ENCODE measurements at places on chromosomes 1 and 21.

DNA sequence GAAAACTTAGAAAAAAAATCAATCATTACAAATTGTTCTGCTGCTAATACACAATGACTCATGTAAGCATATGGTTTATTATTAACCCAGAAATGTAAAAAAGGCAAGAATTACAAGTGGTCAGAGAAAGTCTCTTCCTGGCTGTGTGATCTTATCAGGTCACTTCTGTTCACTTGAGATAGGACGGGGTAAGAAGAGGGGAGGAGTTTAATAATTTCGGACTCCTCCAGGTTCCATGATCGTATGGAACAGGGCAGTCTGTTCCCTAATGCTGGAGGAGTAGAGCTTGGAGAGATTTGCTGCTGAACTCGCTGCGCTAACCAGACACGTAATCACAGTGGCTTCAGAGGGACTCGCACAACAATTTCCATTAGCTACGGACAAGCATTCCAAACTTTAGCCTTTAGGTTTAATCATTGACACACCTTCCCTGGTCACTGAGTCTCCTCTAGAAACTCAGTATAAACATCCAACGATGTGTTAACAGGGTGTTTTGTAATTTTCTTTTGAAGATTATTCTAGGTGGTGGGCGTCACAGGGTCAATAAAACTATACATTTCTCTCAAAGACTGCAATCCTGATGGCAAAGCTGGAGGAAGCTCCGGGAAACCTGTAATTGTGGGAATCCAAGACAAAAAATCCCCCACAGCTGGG is 1.3 kb downstream of the CRYZ start:
- peak; percentile 30 for DNase-seq

- no peak for DNase-seq
Observed at GRCh38 chr1:6185635-6186382, 5.7 kb upstream of the CHD5 start.

DNA sequence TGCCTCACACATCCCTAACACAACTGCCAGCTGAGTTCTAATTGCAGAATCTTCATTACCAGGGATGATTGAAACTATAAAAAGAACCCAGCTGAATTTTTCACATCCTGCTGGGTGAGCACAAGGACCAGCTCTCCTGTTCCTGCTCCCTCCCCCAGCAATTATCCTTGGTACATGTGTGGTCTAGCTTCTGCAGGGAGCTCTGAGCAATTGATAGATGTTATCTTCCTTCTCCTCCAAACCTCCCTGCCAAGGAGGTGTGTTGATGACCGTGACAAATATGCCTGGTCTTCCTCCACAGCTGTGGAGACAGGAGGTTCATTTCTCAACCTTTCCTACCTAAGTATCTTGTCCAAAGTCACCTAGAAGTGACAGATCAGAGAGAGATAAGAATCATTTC is 65.3 kb upstream of the MAN1A2 start:
- DNase-seq = no peak

DNA sequence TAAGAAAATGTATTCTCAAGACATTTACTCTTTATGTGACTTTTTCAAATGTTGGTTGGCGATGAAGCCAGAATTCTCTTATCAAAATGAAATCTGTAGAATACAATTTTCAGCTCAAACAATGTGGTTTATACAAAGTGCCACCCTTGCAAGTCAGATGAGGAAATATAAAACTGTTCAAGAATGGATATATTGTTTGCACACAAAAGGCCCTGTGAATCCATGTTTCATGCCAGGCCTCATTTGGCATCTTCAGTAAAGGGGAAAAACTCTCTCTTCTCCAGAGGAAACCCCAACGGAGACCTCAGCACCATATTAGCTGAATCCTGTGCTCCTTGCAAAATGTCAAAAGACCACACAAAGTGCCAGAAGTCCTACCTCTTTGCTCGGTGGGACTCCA is 310.4 kb downstream of the RRAGC start:
- DNase-seq = no peak

- no peak for DNase-seq
Observed at GRCh38 chr1:194296201-194296600, 1109.8 kb upstream of the B3GALT2 start.

DNA sequence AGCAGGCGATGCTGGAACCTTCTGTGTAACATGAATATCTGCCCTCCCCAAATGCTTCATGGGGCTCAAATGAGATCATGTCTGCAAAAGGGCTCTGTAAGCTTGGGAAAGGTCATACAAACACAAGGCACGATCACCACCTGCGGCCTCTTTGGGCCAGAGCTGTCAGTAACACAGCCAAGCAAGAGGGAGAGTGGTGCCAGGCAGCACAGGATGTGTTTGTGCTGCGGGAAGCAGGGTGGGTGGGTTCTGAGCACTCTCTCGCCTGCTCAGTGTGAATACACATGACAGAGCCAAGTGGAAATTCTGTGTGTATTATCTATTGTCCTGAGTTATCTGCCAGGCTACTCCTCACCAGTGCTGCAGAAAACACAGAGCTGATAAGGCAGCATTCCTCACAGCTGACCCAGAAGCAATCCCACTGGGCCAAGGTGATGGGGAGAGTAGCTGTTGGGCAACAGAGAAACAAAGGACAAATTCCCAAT is 101.2 kb downstream of the LAMC2 start:
- no peak for DNase-seq

DNA sequence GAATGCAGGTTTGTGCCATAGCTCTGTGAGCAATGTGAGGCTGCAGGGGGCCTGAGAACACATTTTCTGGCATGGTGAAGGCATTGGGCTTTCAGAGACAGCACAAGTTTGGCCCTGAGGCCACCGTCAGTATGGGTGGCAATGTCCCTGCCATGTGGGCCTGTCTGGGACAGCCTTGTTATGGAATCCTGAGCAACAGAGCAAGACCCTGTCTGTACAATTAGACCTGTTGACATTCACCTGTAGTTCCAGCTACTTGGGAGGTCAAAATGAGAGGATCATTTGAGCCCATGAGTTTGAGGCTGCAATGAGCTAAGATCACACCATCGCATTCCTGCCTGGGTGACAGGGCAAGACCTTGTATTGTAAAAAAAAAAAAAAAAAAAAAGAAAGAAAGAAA is 35.6 kb downstream of the PRDM15 start:
- DNase-seq = no peak

- DNase-seq = no peak
Observed at GRCh38 chr1:1215080-1215676, 1.2 kb upstream of the TNFRSF4 start.

DNA sequence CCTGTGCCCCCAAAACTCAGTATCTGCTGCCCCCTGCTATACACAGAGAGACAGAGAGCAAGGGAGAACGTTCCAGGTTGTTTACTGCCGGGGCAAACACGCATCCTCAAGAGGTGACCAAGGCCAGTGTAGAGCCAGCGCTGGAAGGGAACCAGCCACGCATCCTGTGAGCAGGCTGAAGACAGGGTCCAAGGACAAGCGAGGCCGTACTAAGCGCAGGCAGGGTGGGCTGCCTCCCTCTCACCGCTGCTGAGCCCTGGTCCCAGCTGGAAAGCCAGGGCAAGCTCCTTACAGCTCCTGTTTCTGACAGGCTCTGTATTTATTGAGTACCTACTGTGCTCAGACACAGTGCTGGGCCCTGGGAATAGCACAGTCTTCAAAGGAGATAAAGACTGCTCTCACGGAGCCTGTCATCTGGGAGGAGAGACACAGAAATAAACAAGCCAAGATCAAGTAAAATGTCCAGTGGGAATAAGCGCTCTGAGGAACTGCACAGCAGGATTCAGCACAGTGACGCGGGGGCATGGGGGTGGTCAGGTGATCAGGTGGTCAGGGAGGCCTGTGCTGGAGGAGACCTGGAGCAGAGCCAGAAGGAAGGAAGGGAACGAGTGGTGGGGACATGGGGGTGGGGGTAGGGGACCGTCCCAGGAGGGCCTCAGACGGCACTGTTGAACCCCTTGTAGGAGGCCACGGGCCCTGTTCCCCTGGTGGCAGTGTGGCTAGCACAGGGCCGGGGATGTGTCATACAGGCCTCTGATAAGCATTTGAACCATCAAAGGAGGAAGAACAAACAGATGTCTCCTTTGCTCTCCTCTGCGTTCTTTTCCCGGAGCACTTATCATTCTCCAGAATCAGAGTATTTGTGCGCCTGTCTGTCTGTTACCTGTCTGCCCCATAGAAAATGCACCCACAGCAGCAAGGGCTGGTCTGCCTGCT is 37.8 kb upstream of the EFHD2 start:
- no peak for DNase-seq

DNA sequence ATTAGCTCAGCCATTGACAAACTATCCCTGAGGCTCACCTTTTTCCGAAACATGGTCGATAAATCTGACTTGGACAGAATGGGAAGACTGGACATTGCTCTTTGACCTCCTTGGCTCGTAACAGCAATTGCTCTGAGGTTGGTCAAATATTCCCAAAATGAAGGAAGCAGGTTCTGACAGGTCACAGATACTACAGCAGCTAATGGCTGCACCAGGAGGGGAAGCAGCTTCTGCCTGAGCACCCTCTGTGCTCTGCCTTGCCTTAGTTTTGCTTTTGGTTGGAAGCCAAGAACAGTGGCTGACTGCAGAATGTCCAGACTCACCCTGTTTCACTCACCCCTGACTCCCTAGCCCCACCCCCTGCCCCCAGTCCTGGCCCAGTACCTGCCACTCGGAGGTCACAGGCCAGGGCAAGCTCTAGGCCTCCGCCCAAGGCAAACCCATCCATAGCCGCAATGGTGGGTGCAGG is 15.4 kb downstream of the ECHDC2 start:
- no peak for DNase-seq

DNA sequence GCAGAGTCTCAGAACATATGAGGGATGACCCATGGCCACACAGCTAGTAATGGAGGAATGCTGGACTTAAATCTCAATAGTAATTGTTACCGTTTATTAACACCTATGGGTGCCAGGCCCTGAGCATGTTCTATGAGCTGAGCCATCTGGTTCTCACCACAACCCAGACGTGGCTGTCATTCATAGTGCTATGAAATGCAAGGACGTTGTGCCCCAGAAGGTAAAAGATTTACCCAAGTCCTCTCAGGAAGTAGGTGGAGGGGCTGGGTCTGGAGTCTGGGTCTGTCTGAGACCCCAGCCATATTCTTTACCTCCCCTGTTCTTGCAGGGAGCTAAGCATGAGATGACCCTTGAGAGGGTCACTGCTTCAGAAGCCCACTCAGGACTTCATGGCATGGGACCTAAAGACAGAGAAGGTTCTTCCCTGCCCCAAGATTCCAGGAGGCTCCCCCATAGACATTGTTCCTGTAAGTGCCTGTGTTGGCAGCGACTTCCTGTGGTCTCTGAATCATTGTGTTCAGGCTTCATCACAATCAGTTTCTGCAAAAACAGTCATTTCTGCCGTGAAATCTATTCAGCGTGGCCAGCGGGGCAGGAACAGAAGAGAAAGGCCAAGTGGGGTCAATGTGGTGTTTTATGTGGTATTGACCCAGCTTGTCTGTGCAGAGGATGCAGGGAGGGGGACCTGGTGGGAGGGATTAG is 475.4 kb downstream of the PTPRU start:
- DNase-seq = peak; percentile 29

GRCh38 chr1:60419023-60419422 is 345.5 kb upstream of the C1orf87 start:
- no peak for DNase-seq

- DNase-seq = no peak
Observed at GRCh38 chr1:195574511-195574910, 1033.7 kb downstream of the KCNT2 start.

- DNase-seq = no peak
Observed at GRCh38 chr1:93672069-93672468, 9.6 kb downstream of the BCAR3 start.

GRCh38 chr1:2368053-2368744 is 23.2 kb downstream of the MORN1 start:
- DNase-seq = no peak

DNA sequence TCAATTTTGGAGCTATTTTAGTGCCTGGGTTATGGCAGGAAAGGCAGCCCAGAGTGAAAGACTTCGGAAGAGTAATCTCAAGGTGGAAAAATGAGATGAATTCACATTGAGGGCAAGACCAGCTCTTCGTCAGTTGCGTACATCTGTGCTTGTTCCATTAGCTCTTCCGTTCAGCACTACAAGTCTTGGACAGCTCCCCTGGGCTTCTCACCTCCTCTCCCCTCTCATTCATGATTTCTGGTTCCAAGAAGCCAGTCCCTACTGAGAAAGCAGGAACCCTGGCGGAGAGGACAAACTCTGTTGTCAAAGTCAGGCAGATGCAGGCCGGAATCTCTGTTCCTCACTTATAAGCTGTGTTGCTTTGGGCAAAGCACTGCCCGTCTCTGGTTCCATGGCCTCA is 76.5 kb downstream of the ACTL8 start:
- DNase-seq = peak; percentile 20

DNA sequence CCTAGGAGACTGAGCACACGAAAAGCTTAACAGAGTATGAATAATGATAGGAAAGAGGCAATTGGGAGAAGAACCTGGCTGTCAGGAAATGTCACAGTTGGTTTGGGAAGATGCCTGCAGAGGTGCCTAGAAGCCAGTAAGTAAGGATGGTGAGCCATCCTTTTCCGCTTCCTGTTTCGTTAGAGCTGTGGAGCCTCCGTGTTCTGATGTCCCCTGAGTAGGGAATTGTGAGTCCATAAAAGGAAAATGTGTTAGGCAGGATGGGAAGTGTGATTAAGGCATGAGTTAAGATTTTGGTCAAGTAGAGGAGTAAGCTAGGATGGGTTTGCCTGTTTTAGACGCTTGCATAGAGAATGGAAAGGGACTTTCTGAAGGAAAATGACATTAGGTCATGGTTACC is 9.0 kb downstream of the CLIC4 start:
- no peak for DNase-seq

- DNase-seq = no peak
Observed at GRCh38 chr1:15937146-15937545, 38.8 kb downstream of the ZBTB17 start.

- DNase-seq = no peak
Observed at GRCh38 chr21:45098867-45099266, 24.5 kb downstream of the ADARB1 start.

DNA sequence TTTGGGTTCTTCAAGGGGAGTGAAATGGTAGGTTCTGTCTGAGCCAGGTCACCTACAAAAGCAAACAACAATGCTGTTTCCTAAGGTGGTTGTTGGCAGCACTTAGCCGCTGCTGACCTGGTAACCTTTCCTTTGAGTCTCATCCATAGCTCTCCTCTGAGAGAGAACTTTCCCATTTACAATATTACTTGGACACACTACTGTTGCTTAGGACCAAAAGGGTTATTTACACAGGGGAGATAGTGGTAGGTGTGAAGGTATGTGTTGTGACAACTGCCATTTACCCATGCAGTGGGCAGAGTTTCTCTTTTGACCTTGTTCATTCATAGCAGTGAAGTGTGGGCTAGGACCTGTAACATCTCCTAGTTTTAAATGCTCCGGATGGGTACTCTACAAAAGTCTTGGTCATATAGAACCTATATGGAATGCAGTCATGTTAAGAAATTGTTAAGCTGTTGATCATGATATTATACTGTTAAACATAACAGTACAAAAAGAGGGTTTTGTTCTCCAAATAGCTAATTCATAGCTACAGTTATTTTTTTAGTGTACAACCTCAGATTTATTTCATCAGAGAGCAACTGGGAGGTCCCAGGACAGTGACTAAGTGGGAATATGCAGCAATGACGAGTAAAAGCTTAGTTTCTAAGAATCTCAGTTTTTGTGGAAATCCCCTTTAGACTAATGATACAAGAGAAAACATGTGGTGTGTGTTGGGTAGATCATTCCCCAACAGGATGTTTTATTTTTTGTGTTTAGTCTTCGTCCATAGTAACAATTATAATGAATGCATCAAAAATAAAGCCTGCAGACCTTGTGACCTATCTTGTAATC is 219.7 kb downstream of the NFIA start:
- DNase-seq = no peak

All from GM19239 (cell line).